ENCODE measurements at places on chromosomes 13 and 19.

- DNase-seq = peak; percentile 62
Measured at GRCh38 chr13:27968316-27969081, 616 bp downstream of the CDX2 start.

- no peak for DNase-seq
Measured at GRCh38 chr19:33108161-33108560, 23.8 kb upstream of the WDR88 start.

- no peak for DNase-seq
Measured at GRCh38 chr13:99666146-99666805, 165.0 kb downstream of the TM9SF2 start.

GRCh38 chr13:48653472-48653939 lies at the start of gene CYSLTR2:
TSS of gene CYSLTR2 (plus strand) at chr13:48653929. CDS start at chr13:48706818, 52,889 bp downstream.
- DNase-seq = no peak

GRCh38 chr13:21208652-21209154 lies 32.2 kb downstream of the MRPL57 start:
- no peak for DNase-seq

DNA sequence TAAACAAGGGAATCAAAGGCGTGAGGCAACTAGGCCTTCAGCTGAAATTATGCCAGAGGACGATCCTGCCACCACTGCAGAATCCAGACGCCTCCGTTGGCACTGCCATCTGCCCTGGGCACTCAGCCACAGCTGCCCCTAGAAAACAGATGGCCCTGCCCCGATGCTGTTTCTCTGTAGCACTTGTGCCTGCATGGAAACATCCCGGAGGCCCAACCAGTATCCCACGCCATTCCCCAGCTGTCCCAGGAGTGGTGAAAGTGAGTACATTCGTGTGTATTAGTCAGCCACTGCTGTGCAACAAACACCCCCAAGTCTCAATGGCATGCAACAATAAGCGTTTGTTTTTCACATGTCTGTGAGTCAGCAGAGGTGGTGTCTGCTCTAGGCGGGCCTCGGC lies 8.9 kb upstream of the CRTC1 start:
- DNase-seq = no peak

DNA sequence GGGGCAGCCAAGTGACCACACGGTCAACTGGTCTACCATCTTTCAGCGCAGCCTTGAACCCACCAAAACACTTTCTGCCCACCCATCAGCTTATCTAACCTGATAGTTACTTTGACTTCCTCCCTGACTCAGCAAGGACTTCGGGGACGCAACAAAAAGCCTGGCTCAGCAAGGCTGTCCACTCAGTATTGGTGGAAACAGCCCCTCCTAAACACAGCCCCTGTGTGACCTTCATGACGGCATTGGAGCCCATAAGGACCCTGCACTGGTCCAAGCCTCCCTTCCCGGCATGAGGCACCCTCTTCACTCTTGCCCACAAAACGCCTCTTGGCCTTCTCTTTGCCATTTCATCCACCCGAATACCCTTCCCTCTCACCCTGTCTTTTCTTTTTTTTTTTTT lies 39.1 kb downstream of the INSR start:
- DNase-seq = no peak
